ENCODE measurements at places on chromosomes 12 and 14.

GRCh38 chr12:43835264-43835655 is 621 bp upstream of the TMEM117 start:
- DNase-seq: peak; percentile 57

DNA sequence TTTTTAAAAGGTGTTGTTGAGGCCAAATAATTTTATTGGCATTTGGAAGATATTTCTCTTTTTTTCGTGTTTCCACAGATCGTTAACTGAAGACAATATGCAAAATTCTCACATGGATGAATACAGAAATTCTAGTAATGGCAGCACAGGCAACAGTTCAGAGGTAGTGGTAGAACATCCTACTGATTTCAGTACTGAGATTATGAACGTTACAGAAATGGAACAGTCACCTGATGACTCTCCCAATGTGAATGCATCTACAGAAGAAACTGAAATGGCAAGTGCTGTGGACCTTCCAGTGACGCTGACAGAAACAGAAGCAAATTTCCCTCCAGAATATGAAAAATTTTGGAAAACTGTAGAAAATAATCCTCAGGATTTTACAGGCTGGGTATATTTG is 11.2 kb downstream of the PRPF39 start:
- no peak for DNase-seq

GRCh38 chr14:85644211-85644610 is 114.3 kb downstream of the FLRT2 start:
- no peak for DNase-seq

- DNase-seq: no peak
These were observed 447.4 kb downstream of the SLC16A7 start for GRCh38 chr12:60043236-60043635.
